ENCODE measurements at places on chromosomes 6 and 20. TPM values are rescaled to one million over a fixed set of nuclear protein-coding genes. Genes with fewer than 3 reads are reported as not detected.

The IP6K3 gene
- 27.7 TPM for total RNA-seq

DNA sequence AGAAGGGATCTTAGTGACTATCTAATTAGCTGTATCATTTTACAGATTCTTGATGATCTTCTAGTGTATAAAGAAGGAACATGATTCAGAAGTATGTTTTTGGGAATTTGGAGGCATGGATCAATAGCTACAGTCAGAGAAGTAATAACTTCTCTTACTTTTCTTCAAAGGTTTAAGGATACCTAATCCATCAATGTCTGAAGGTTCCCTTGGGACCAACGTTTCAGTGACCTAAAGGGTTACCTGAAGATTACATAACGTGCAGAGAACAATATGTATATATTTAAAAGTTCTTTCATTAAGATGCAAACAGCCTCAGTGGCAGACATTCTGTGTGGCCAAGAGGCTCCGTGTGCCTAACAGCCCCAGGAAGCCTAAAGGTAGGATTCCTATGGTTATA, 3.2 kb downstream of the HDAC2 start:
- no peaks in the 10 kb centered on the region for H3K27me3 ChIP-seq
- H3K4me3 ChIP-seq: no peak overlapping the region
- no peak for DNase-seq
- no peak overlapping the region for H3K27ac ChIP-seq
- H3K4me1 ChIP-seq: no peaks in the 10 kb centered on the region
- no peaks in the 10 kb centered on the region for H3K36me3 ChIP-seq

DNA sequence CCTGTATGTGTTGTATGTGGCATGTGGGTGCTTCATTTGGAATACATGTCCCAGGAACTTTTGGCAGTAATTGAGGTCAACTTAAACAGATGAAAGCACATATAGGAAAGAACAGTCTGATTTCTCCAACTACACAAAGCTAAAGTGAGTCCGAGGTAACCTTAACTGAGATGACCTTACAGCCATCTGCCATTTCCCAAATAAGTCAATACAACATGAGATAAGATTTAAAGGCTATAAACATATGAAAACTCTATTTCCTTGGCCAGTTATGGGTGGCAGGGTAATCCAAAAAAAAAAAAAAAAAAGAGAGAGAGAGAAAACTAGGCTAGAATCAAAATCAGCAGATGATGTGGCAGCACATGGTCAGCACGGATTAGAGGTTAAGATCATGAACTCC, 1068.3 kb downstream of the KHDRBS2 start:
- no peaks in the 10 kb centered on the region for H3K36me3 ChIP-seq
- H3K4me1 ChIP-seq: no peaks in the 10 kb centered on the region
- H3K27ac ChIP-seq: no peak overlapping the region
- no peaks in the 10 kb centered on the region for H3K27me3 ChIP-seq

DNA sequence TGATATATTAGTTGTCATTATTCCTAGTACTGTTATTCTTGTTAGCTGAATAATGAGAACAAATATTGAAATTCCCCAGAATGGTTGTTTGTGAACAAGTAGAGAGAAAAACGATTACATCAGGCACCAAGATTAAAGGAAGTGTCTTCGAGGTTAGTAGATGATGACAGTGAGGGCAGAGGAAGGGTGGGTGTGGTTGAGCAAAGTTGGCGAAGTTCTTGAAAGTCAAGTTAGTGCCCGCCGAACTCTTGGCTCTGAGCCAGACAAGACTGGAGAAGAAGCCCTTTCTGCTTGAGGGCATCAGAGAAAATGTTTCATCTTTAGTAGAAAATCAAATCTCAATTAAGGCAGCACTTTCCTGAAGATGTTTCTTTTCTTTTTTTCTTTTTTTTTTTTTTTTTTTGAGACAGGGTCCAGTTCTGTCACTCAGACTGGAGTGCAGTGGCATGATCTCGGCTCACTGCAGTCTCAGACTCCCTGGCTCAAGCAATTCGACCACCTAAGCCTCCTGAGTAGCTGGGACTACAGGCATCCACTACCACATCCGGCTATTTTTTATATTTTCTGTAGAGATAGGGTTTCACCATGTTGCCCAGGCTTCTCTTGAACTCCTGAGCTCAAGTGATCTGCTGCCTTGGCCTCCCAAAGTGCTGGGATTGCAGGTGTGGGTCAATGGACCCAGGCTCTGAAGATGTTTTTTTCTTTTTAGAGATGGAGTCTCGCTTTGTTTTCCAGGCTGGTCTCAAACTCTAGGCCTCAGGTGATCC, 77.1 kb downstream of the SGK1 start:
- H3K4me3 ChIP-seq: no peak overlapping the region
- peak; percentile 65 for DNase-seq
- no peaks in the 10 kb centered on the region for H3K4me1 ChIP-seq
- no peaks in the 10 kb centered on the region for H3K36me3 ChIP-seq
- H3K27me3 ChIP-seq: no peaks in the 10 kb centered on the region
- H3K27ac ChIP-seq: no peak overlapping the region

GRCh38 chr6:43263314-43264178, 20.3 kb downstream of the TTBK1 start:
- no peaks in the 10 kb centered on the region for H3K4me1 ChIP-seq
- H3K27me3 ChIP-seq: no peaks in the 10 kb centered on the region
- no peak overlapping the region for H3K27ac ChIP-seq
- DNase-seq: peak; percentile 87

DNA sequence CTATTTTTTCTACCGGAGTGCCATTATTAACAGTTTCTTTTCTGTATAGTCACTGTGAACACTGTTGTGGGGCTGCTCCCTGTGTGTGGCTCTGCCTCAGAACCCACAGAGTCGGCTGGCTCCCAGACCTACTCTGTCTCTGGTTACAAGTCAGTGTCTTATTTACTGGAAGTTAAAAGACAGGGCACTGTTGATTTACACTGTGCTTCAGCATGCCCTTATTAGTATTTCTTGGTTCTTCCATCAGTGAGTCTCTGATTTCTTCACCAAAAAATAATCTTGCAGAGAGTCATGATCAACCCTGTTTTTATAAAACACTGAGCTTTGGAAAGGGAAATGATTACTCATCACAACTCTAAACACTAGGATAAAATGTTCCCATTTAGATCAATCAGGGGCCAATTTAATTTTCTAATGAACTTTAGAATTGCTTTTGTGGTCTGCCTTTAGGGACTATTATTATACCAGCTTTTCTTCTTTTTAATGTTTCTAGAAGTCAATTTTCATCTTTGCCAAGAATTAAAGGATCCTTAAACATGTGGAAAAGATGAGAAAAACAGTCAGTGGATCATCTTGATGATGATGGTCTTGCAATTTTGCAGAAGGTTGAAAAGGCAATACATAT, 92.6 kb downstream of the UTRN start:
- no peak overlapping the region for H3K27ac ChIP-seq
- H3K27me3 ChIP-seq: no peaks in the 10 kb centered on the region
- no peak overlapping the region for H3K4me3 ChIP-seq
- DNase-seq: no peak
- no peaks in the 10 kb centered on the region for H3K36me3 ChIP-seq

DNA sequence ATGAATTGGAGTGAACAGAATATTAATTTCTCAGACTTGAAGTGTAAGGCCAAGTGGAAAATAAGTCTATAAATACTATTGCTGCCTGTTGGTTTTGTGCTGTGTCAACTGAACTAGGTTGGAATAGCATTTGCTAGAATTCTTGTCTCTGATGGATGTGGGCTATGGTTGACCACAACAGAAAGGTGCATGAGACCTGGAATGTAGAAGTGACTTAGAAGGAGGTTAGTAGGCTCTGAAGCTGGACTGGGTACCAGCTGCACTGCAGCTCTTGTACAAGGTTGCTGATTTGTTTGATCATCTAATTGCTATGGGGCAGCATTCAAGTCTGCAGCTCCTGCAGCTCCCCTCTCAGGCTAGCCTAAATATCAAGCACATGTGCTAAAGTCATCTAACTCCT, 479.0 kb upstream of the NRSN1 start:
- H3K36me3 ChIP-seq: no peaks in the 10 kb centered on the region
- H3K27me3 ChIP-seq: no peaks in the 10 kb centered on the region
- H3K4me3 ChIP-seq: no peak overlapping the region
- no peaks in the 10 kb centered on the region for H3K4me1 ChIP-seq
- DNase-seq: no peak
